ENCODE measurements at places on chromosomes 16 and 17.

DNA sequence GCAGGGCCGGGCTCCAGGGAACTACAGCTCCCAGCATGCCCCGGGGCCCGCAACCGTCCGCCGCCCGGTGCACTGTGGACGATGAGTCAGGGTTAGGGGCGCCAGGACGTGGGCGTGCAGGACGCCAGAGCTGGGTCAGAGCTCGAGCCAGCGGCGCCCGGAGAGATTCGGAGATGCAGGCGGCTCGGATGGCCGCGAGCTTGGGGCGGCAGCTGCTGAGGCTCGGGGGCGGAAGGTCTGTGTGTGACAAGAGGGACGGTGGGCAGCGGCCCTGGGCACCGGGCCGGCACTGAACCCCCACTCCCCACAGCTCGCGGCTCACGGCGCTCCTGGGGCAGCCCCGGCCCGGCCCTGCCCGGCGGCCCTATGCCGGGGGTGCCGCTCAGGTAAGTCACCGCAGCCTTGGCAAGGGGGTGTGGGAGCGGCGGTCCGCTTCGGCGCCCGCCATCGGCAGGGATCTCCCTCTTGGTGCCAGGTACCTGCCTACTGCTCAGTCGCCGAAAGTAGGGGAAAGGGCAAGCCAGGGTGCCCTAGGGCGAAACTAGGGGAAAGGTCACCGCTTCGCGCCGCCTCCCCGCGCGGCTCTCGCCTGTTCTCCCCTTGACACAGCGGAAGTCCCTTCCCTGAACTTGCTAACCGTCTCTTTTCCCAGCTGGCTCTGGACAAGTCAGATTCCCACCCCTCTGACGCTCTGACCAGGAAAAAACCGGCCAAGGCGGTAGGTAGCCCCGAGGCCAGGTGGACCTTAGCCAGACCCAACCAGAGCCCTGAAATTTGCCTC is at the start of the genes ACADVL and DLG4:
Gene ACADVL, plus strand, starts transcription at position 127 of the 781 bp plus-strand sequence. Its CDS starts 47 bp downstream, at position 174.
Gene DLG4, minus strand, starts transcription at position 25 of the 781 bp plus-strand sequence.
- DNase-seq = peak; percentile 95

DNA sequence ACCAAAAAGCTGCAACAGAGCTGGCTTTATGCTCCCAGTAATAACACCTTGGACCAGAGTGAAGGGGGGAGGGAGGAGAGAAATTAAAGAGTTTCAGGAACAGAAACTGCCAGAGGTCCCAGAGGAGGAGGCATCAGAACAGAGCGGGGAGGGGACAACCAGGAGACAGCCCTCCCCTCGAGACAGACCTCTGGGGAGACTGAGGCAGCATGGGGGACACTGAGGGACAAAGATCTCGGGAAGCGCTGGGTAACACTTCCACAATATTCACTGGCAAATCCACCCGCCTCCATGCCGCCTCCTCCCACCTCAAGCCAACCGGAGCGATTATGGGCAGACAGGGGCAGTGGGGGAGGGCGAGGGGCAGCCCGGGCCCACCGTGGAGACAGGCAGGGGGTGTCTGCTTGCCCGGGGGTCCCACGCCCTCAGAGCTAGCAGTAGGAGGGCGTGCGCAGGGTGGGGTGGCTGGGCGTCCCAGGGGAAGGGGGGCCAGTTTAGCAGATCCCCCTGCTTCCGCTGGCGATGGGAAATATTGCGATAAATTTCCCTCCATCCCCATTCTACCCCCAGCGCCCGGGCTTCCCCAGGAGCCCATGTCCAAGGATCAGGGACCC is 1.2 kb downstream of the PCGF2 start:
- no peak for DNase-seq

DNA sequence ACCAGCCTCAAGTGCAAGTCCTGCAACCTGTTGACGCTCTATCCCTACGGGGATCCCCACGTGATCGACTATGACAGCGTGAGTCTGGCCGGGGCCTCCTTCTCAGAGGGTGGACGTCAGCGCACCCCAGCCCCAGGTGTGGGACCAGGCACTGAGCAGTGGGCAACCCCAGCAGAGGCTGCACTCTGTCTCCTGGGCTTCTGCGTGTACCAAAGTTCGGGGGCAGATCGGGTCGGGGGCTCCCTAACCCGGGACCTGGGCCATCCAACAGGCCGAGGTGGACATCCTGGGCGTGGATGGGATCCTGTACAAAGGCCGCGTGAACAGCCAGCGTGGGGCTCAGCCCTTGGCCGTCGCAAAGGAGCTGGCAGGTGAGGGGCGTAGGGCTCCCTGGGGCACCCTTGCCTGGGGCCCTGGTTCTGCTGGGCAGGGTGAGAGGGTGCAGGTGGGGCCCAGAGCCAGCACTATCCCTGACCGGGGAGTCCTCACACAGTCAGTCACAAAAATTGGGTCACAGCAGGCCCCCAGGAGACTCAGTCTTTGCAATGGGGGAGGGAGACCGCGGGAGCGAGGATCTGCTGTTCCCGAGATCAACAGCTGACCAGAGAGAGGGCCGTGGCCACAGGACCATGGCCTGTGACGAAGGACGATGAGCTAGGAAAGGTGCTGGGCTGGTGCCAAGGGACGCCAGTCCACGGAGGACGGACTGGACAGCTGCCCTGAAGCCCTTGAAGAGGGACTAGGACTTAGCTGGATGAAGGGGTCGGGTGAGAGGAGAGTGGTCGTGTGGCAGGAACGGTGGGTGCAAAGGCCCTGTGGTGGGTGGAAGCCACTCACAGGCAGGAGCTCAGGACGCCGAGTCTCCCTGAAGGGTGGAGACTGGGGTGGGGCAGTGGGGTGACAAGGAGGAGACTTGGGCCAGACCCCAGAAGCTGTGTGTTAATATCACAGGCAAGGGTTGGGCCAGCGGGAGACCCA is 20.0 kb downstream of the UBALD1 start:
- DNase-seq = no peak

- no peak for DNase-seq
Measured at GRCh38 chr17:1221209-1221608, 41.4 kb upstream of the ABR start.

GRCh38 chr17:38354466-38354865 is 2.8 kb downstream of the SOCS7 start:
- DNase-seq = no peak

- DNase-seq = no peak
Measured at GRCh38 chr16:61908426-61908825, 127.8 kb downstream of the CDH8 start.

GRCh38 chr17:48961516-48962233 is 6.7 kb downstream of the GIP start:
- DNase-seq = peak; percentile 68

GRCh38 chr16:30368122-30368791 is 2.0 kb downstream of the TBC1D10B start:
- DNase-seq = peak; percentile 64

- no peak for DNase-seq
Measured at GRCh38 chr17:61461586-61461966, 9.4 kb downstream of the TBX4 start.

- DNase-seq = no peak
Measured at GRCh38 chr16:75494661-75495075, 573 bp downstream of the CHST6 start.

DNA sequence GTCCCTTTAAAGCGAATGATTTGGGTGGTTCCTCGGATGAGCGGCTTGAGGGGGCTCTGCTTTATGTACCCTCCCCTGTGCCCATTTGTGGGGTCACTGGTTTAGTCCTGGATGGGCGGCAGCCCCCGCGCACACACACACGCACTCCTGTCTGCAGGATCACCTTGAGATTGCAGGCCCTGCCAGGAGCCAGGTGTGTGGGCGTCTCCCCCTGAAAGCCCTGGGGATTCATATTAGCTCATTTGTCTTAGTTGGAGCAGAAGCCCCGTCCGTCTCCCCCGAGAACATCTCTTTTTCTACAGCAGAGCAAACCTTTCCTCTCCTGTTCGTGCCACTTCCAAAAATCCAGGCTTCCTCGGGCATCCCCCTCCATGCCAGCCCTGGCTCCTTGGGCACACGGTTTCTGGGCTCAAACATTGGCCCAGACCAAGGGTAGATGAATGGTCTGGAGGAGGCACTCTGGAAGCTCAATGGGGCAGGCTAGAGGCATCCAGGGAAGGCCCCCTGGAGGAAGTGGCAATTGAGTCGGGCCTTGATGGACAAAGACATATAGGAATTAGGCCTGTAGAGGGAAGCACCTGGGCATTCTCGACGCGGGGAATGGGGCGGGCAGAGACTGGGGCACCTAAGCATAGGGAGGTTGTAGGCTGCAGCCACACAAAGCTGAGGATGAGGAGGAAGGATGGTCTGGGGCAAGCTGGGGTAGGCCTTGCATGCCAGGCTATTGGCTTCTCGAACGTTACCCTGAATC is 218.5 kb upstream of the GSE1 start:
- DNase-seq = no peak

DNA sequence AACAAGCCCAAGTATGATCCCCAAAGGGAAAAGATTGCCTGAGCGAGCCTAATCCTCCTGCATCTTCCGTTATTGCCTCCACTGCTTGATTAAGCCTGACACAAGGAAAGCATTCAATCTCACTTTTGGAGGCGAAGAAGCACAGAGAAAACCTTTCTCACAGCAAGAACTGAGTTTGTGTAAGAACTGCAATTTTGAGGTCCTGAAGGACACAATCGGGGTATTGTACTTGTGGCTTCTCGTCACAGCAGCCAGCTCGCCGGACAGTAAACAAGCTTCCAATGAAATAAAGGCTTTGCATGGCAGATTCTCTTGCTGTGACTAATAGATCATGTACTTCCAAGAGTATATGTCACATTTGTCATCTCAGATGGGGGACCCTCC is 18.7 kb upstream of the FOXF1 start:
- no peak for DNase-seq

DNA sequence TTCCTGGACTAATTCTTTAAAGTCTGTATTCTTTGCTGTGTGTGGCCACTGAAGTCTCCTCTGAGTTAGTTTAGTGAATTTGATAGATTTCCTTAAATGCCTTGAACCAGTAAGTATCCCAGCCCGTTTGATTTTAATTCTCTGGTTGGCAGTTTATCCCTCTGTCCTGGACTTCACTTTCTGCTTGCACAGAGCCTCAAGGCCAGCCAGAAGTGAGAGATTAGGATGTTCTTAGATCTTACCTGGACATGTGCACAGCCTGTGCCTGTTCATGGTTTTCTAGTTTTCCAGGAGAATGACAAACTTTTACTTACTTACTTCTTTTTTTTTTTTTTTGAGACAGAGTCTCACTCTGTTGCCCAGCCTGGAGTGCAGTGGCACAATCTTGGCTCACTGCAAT is 10.8 kb upstream of the SLC38A7 start:
- no peak for DNase-seq

DNA sequence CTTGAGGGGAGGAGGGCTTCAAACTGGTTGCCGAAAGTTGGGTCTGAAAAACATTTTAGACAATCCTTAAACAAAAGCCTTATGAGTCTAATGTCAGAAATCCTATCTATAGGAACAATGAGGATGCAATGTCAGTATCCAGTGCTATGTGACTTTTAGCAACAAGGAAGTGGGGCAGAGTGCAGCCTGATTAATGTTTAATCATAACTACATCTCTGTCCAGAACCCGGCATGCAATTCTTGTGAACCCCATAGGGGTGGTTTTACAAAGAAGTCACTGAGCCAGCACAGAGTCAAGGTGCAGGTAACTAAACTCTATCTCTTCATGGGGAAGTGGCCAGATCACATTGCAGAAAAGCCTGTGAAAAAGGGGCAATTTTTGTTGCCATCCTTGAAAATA is 267.5 kb downstream of the HS3ST4 start:
- DNase-seq = no peak

GRCh38 chr16:11658896-11659708 is 9.2 kb upstream of the SNN start:
- no peak for DNase-seq

DNA sequence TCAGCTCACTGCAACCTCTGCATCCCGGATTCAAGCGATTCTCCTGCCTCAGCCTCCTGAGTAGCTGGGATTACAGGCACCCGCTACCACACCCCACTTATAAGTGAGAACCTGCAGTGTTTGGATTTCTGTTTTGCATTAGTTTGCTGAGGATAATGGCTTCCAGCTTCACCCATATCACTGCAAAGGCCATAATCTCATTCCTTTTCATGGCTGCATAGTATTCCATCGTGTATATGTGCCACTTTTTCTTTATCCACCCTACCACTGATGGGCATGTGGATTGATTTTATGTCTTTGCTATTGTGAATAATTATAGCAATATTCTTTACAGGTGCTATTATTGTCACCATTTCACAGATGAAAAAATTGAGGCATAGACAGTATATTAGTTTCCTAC is 301.0 kb upstream of the MAF start:
- no peak for DNase-seq

DNA sequence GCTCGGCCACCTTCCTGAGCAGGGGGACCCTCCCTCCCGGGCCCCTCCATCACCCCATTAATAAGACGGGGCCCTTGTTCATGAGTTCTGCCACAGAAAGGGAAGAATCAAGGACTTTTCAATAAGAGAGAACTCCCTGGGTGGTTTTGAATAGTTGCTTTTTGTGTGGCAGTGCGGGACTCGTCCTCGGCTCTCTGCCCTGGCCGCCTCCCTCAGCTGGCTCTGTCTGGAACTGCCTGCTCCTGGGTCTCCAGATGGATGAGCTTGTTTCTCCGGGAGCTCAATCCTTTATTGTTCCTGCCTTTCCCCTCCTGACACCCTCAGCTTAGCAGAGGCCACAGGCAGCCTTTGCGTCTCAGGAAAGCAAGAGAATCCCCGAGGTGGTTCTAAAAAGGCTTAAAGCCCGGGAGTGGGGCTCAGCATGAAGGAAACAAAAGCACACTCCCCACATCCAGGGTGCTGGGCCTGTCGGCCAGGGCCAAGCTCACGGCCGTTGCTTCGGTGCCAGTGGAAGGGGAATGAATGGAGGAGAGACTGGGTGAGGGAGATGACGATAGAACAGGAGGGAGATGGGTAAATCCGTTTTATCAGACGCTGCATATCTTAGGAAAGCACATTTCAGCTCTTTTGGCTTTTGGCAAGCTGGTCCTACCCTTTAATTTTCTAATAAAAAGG is 60.2 kb downstream of the RAI1 start:
- peak; percentile 74 for DNase-seq

GRCh38 chr17:8955021-8955959 is 10.2 kb downstream of the PIK3R5 start:
- no peak for DNase-seq

DNA sequence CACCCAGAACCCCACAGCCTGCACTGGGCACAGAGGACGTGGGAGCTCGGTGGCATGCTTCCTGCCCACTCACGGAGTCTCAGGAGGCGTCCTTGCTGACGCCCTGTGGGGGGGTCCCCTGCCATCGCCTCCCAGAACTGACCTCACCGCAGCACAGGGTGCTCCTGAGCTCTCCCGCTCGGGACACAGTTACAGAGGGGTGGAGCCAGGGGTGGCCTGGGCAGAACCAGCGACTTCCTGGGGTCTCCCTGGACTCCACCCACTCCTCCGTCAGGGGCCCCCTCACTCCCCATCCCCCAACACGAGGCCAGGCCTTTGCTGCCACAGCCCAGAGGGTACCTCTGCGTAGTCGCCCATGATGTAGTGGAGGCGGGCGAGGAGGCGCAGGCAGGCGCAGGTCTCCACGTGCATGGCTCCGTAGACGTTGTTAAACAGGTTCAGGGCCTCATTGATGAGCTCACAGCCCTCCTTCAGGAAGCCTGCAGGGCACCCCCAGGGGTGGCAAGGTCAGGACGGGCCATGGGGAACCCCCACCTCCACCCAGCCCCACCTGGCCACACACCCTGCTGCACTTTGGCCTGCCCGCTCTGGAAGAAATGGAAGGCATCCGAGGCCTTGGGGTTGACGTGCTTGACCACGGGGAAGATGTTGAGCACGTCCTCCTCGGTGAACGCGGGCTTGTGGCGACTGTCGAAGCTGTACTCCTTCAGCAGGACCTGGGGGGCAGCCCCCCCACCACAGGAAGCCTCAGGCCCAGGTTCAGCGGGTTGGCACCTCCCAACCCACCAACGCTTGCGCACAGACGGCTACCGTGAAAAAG is 17.8 kb downstream of the CLUH start:
- DNase-seq = peak; percentile 7

- DNase-seq = no peak
Measured at GRCh38 chr16:75503801-75504200, 8.6 kb upstream of the CHST6 start.
